ENCODE measurements at places on chromosomes 7 and 10.

- DNase-seq: no peak
These were observed 119.2 kb upstream of the ANK3 start for GRCh38 chr10:60508831-60509230.

DNA sequence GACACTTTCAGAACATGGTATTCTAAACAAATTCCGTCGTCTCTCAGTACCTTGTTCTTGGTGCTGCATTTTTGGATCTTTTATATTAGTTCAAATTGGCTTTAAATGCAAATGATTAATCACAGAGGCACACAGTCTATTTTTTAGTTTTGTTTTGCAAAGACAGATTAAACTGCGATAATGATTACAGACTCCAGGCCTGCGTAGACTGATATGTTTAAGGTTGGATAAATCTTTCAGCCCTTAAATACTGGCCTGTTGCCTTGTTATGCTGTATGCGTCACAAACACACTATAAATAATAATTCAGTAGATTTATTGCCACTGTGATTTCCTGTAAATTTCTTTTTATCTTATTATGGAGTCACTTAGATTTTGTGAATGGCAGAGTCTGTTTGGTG is 19.3 kb downstream of the CACNB2 start:
- no peak for DNase-seq

GRCh38 chr7:129258649-129259389 is 34.0 kb downstream of the AHCYL2 start:
- no peak for DNase-seq

- DNase-seq: no peak
These were observed 197.5 kb downstream of the MALRD1 start for GRCh38 chr10:19245889-19246752.

GRCh38 chr7:23135755-23136154 is 30.2 kb downstream of the KLHL7 start:
- DNase-seq: no peak

GRCh38 chr10:26859241-26860101 is 1.3 kb downstream of the ABI1 start:
- DNase-seq: no peak
